ENCODE measurements at places on chromosomes 2 and 18.

DNA sequence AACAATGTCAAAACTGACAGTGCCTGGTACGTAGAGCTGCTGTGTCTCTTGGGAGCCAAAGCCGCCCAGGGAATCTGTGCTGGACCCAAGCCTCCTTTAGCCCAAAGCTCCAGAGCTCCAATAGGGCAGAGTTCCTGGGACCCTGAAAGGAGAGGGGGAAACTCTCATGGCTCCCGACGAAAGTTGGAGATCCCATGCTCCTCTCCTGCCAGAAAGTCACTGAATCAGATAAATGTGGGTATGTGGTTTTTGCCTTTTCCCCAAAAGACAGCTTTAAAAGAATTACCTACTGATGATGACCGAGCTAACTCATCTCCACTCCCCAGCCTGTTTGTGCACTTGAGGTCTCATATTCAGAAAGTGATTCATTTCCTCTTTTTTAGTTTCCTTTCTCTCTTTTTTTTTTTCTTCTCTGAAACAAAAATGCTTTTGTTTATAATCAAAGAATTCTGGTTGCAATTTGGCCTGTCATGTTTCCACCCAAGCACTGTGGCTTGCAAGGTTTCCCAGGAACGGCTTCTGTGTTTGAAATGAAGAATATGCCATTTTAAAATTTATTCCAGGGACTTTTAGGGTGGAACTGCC, 14.1 kb upstream of the PMAIP1 start:
- peak; percentile 90 for DNase-seq

- DNase-seq = no peak
These were observed 290.8 kb downstream of the KCNS3 start for GRCh38 chr2:18169121-18169892.

DNA sequence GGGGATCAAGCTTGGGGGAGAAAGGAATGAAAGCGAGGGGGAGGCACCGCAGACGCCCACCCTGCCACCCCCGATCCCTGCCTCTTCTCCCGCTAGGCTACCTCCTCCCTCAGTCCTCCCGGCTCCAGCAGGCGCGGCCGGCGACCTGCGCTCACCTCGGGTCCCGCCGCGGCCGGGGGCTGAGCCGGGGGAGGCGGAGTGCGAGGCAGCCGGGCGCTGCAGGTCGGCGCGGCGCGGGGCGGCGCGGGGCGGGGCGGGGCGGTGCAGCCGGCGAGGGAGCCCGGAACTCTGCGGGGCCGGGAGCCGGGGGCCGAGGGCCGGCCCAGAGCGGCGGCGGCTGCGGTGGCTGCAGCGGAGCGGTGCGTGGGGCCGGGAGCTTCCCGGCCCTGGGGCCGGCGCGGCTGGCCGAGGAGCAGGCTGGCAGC, 477 bp downstream of the ACVR1 start:
- DNase-seq = peak; percentile 51

GRCh38 chr2:182946958-182947369, 80.5 kb upstream of the FRZB start:
- no peak for DNase-seq

GRCh38 chr2:204336153-204336744, 209.0 kb upstream of the PARD3B start:
- DNase-seq = no peak

DNA sequence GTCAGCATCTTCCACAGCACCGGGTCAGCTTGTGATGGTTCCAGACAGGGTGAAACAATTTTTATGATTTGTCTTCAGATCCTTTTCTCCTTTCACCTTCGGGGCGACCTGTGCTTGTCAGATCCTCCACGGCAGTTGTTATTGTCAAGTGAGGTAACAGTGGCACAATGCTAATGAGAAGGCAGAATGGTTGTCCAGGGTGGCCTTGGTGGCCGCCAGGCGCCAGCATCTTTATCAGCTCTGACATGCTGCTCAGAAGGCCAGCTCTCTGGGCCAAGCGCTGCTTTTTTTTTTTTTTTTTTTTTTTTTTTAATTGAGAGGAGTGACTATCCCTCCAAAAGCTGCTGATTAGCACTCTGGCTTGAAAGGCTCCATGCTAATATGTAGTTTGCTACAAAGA, 52.3 kb upstream of the MGAT5 start:
- no peak for DNase-seq

- no peak for DNase-seq
These were observed 53.3 kb upstream of the NFU1 start for GRCh38 chr2:69490486-69490885.

- no peak for DNase-seq
These were observed 11.9 kb upstream of the TMEM182 start for GRCh38 chr2:102749938-102750337.

DNA sequence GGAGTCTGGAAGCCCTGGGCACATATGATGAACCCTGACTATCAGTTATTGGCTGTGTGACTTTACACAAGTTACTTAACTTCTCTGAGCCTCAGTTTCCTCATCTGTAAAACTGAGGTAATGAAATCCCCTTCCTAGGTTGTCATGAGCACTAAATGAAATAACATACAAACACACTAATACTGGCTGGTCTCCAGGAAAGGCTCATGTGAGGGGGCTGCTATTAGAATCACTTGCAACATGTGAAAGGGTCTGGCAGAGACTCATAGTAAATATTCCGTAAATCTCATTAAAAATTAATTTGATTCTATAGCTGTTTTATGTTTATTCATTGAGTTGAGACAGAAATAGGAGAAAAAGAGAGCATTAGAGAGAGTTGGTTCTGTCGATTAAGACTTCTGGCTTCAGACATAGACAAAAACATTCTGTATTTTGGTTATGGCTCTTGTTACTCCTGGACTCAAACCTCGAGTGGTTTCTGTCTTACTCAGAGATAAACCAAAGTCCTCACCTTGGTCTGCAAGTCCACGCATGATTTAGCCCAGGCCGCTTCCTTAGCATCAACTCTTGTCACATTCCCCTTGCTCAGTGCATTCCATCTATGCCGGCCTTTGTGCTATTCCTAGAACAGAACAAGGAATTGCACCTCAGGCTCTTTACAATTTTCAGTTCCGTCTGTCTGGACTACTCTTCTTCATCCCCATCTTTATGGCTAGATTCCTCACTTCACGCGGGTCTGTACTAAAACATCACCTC, 139.1 kb downstream of the NXPH2 start:
- DNase-seq = no peak

- DNase-seq = no peak
These were observed 409.1 kb downstream of the TNS1 start for GRCh38 chr2:217593732-217594131.

DNA sequence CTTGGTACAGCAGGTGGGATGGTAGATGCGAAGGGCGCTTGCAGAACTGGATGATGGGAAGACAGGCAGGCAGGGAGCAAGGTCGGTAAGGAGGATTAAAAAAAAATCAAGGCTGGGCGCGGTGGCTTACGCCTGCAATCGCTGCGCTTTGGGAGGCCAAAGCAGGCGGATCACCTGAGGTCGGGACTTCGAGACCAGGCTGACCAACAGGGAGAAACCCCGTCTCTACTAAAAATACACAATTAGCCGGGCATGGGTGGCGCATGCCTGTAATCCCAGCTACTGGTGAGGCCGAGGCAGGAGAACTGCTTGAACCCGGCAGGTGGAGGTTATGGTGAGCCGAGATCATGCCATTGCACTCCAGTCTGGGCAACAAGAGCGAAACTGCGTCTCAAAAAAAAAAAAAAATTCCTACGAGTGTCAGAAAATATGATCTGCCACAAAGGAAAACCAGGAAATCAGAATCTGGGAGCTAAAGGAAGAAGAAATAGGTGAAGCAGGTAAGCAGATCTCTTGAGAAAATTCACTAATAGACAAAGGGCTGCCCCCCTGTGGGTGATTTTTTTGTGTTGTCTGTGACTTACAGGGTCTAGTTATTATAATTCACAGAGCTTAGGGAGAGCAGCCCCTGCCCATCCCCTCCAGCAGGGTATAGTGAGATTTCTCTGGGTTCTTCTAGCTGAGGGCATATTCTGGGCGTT, 46.2 kb downstream of the C2orf42 start:
- DNase-seq = no peak

GRCh38 chr2:26580751-26581150, 60.4 kb downstream of the CIB4 start:
- DNase-seq = no peak

- peak; percentile 55 for DNase-seq
These were observed 1.2 kb upstream of the CHMP1B start for GRCh38 chr18:11849841-11850634.

DNA sequence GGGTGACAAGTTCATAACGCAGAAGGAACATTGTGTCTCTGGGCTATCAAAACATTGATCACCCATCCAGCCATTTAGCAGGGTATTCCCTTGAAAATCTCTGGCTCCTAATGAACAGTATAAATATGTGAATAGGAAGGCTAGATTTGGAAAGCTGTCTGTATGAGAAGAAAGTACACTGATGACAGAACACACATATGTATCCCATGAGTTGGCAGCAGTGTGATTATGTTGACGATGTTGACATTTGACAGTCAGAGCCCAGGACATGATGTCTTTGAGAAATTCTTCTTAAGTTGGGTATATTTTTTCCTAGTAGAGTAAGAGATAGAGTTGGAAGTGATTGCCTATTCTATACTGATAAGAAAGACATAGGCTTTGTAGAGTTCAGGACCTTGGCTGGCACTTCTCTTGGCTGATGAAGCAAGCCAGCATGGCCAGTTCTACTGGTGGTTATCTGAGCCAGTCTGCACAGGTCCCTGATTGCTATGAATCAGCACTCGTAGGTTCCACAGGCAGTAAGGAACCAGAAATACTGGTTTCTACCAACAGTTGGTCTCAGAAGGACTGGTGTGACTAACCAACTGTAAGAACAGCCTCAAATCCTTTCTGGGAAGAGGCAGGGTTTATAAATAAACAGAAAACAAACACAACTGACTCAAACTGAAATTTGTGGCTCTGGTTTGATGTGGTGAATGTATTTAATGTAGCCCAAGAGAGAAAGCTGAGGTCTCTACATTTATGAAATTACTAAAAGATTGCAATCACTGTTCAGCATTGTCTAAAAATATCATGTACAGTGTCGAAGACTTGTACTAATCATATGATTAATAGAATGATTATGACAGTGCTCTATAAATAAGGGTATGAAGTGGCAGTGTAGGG, 43.9 kb upstream of the RAPH1 start:
- DNase-seq = peak; percentile 86

- DNase-seq = no peak
These were observed 187.2 kb downstream of the BCL11A start for GRCh38 chr2:60366135-60366712.

- no peak for DNase-seq
These were observed 21.4 kb upstream of the PTPRM start for GRCh38 chr18:7545734-7546133.

GRCh38 chr2:159230145-159230877, 56.2 kb downstream of the WDSUB1 start:
- DNase-seq = no peak

GRCh38 chr2:25402477-25402876, 60.8 kb upstream of the DNMT3A start:
- DNase-seq = no peak

DNA sequence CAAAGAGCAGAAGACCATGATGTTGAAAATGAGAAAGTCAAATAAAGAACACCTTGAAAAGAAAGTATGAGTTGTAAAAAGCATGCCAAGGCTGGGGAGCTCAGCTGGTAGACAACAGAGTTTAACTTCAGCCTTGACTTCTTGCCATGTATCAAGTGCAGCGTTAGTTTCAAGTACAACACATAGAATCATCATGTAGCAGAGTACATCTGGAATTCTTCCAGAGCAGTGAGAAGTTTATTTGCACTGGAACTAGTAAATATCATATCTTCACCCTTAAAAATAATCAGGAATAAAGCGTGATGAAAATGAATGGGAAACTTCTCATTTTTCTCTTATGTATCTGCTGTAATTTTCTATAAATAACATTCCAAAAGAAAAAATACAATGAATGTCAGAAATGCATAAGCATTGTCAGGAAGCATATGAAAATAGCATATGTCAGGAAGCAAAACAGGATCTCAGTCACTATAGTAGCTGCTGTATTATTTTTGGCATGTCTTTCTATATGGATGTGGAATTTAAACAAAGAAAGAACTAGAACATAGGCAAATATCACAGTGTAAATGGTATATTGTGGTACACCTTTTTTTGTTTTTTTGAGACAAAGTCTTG, 10.1 kb upstream of the SULT1C4 start:
- no peak for DNase-seq

- DNase-seq = no peak
These were observed 27.2 kb downstream of the FECH start for GRCh38 chr18:57559314-57559713.

- DNase-seq = peak; percentile 96
These were observed 51.4 kb upstream of the MRPL33 start for GRCh38 chr2:27720004-27720551.

DNA sequence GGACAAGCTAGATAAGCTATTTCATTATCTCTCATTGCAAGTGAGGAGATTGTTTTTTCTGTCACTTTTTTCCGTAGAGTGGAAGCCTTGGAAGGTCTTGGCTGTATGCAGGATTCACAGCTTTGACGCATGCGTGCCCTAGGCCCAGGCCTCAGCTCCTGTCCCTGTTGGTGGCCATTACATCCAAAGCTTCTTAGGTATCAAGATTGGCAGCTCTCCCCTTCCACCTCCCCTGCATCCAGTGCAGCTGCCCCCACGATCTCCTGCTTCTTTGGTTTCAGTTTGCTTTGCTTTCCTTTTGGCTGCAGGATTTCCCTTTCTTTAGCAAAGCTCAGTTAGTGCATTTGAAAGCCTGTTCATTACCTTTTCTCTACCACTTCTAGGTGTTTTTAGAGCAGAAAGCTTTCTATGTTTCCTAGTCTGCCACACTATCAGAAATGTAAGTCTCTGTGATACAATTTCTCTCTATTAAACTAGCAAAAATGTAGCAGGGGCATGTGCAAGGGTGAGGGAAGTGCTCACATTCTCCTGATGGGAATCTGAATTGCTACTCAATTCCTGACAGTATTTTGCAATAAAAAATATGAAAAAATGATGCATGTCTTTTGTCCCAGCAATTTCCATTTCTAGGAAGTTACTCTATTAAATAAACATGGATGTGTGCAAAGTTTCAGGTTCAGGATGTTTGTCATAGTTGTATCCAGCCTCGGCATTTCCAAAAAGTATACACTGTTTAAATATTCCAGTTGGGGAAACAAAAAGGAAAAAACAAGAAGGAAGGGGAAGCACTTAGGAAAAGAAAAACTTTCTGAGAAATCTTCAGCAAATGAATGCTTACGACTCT, 91.2 kb downstream of the LIPG start:
- no peak for DNase-seq

- DNase-seq = peak; percentile 65
These were observed 16.2 kb upstream of the MAPRE2 start for GRCh38 chr18:35024965-35025364.

DNA sequence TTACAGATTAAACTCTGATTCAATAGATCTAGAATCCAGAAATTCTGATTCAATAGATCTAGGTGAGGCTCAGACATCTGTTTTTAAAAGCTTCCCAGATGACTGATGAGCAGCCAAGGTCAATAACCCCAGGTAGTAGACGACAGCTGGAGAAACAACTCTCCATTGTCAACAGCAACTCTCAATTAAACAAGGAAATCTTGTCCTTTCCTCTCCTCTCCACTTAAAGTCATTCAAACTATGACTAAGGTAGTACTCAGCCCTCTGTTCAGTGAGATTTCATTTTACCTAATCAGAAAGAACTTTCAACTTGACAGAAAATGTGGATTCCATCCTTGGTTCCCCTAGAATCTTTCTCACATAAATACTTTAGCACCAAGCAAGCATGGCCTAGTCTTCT, 94.6 kb upstream of the SCG2 start:
- peak; percentile 40 for DNase-seq

All from HCEC 1CT (cell line).